ENCODE measurements at places on chromosomes 3 and 15.

DNA sequence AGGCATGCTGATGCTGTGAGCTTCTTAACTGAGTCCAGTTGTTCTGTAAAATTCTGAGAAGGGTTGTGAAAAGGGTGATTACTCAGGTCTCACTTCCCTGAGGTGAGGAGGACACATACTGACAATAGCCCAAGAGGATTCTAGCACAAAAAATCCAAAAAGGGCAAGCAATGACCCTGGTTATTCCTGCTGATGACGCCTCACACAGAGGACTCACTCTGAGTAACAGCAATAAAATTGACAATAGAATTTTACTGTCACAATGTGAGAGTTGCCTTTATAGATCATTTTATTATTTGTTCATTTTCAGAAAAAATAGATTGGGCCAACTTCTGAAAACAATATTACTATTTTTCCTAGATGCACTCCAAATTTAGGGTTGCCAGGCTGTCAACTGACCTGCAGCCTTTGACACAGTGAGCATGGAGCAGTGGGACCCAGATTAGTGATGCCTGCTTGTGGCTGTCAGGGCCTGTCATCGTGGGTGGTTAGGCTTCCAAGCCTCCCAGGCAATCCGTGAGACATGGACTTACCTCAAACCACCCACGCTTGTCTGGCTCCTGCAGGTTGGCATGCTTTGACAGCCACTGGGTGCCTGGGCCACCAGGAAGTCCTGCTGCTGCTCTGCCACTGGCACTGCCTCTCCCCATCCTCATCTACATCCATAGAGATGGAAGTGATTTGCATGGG, 396.0 kb upstream of the THBS1 start:
- no peak for DNase-seq

DNA sequence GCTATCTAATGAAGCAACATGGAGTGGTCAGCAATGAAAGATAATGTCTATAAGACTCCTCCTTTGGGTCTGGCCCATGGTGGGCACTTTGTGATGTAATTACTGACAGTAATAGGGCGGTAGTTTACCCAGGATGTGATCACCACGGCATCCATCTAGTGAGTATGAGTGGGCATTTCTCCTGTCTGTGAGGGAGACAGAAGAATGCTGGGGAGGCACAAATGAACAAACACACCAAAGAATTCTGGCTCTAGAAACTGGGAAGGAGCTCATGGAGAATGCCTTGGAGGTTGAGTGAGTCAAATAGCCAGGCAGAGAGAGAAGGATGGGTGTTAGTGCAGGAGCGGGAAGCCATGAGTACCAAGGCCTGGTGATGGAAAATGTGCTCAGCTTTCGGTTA, 217.5 kb downstream of the WNT5A start:
- DNase-seq: no peak

GRCh38 chr15:35746121-35746520, 200.2 kb upstream of the DPH6 start:
- no peak for DNase-seq

DNA sequence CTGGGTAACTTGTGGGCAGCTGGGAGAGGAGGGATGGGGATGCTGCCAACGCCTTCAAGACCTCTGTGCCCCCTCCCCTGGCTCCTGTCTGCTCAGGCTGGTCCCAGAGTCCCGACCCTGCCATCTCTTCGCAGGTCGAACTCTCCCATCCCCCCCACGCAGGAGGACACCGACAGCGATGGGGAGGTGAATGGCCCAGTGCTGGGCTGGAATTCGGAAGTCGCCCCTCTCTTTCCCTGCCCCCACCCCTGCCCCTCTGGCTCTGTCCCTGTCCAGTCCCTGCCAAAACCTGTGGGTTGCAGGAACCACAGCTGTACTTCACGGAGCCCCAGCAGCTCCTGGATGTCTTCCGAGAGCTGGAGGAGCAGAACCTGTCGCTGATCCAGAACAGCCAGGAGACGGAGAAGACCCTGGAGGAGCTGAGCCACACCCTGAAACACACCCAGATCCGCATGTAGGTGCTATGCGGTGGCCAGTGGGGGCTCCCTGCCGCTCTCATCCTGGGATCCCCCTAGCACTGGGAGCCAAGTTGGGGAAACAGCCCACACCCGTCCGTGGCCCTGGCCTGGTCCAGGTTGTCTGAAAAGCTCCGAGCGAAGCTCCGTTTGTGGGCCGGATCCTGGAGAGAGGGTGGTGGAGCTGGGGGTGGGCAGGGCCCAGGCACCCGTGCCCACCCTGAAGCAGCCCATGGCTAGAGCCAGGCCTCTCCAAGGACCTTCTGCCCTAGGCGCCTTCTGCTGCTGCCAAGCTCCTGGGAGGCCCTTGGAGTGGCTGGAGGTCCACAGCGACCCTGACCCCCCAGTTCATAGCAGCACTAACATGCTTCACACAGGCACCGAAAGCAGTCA, 28.7 kb downstream of the CFAP100 start:
- no peak for DNase-seq

- DNase-seq: no peak
Observed at GRCh38 chr3:128051459-128051836, 789 bp upstream of the SEC61A1 start.

GRCh38 chr3:150787741-150788370, 24.9 kb upstream of the SIAH2 start:
- DNase-seq: peak; percentile 87

GRCh38 chr3:42712344-42712648, 9.7 kb upstream of the HHATL start:
- DNase-seq: no peak

DNA sequence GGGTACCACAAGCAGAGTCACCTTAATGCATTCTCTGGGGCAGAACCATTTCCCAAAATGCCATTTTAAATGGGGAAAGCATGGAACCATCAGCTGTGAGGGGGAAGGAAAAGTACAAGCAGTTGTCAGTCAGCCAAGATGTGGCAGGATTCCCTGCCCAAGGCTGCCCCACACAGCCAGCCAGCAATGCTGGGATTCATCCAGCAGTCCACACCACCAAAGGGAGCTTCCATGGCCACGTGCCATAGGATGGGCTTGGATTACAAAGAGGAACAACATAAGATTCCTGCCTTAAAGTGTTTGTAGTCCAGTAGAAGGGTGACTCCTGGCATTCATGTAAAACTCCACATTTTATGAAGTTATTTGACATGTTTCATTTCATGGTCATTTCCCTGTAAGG, 233.3 kb downstream of the SHOX2 start:
- DNase-seq: peak; percentile 60

- DNase-seq: no peak
Observed at GRCh38 chr15:73375755-73376305, 7.1 kb upstream of the HCN4 start.

DNA sequence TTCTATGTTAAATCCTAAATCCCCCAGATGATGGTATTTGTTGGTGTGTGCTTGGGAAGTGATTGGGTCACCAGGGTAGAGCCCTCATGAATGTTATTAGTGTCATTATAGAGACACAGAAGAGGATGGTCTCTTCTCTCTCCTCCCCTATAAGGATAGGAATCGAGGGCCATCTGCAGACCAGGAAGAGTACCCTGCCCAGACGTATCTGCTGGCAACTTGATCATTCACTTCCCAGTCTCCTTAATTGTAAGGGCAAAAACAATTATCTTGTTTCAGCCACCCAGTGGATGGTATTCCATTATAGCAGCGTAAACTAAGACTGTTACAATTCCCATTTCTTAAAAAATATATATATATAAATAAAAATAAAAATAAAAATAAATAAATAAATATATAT, 892.2 kb downstream of the SI start:
- no peak for DNase-seq

GRCh38 chr3:13020159-13020750, 53.0 kb downstream of the IQSEC1 start:
- no peak for DNase-seq

DNA sequence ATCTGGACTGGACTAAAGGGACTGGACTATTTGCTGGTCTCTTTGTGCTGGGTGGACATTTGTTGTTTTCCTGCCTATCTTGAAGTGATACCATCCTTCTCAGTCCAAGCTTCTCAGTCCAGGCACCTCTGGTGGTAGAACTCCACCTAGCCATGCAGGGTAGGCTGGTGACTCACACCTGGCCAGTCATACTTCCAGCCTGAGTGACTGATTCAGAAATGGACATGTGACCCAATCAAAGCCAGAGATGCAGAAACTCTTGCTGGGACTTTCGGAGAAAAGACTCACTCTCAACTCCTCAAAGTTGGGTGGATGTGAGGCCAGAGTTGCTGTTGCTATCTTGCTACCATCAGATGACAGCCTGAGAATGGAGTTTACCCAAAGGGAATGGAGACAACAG, 5.6 kb upstream of the ASB14 start:
- no peak for DNase-seq

GRCh38 chr3:148751461-148751860, 53.8 kb downstream of the AGTR1 start:
- DNase-seq: no peak

DNA sequence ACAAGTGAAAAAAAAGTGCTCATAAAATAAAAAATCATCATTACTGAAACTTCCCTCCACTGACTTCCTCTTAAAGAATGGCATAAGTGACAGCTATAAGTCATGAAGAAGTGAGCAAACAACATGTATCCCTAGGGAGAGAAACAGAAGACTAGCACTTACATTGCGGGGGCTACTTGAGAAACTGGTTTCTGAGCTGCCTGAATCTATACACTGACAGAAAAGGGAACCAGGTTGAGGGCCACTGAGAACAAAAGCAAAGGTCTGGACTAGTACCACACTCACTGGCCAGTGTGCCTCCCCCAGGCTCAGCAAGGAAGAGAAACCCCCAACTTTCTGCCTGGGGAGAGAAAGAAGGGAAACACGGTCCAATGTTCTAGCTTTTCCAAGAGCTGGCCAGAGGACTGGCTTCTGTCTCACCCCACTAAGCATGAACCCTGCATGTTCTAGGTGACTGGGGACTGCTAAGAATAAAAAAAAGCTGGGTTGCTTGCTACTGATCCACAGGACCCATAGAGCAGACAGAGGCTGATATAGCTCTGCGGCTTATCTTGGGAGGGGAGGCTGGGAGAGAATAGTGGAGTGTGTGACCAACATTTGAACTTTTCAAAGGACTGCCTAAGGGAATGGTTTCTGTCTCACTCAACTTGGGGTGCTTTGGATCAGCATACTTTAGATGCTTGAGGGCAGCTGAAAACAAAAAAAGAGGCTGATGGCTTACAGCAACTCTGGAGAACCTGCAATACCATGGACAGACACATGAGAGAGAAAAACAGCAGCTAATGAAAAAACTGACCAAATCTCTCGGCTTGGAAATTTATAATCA, 8.1 kb downstream of the RAD18 start:
- no peak for DNase-seq

- no peak for DNase-seq
Observed at GRCh38 chr15:81163961-81164800, 30.1 kb downstream of the CFAP161 start.

DNA sequence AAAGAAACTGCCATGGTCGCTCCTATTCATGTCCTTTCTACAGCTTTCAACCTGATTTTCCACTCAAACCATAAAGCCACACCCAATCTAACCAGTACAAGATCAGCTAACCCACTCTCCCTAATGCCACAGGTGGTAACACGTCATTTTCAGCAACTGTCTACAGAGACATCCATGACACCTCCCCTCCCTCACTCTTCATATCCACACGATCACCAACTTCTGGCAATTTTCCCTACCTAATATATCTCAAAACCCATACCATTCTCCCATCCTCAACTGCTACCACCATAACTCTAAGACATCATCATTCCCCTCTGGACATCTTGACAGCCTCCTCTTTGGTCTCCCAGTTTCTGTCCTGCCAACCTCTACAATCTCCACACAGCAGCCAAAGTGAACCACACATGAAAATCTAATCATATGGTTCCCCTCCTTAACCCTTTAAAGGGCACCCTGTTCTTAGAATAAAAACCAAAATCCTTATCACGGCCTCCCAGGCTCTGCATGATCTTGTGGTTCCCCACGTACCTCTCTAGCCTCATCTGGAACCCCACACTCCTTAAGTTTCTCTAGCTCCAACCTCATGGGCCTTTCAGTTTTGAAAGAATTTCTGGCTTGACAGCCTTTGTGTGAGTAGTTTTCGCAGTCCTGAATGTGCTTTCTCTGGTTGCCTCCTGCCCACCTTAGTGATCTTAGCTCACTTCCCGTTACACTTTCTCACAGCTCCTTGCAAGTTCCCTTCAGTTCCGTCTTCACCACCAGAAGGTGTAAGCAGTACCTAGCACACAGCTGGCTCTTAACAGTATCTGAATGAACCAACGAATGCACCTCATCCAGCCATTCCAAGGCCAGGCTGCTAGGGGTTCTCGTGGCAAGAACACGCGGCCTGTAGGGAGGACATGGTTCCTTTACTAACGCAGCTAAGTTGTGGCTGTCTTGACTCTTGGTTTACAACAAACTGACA, 33.4 kb downstream of the SPINK8 start:
- no peak for DNase-seq

DNA sequence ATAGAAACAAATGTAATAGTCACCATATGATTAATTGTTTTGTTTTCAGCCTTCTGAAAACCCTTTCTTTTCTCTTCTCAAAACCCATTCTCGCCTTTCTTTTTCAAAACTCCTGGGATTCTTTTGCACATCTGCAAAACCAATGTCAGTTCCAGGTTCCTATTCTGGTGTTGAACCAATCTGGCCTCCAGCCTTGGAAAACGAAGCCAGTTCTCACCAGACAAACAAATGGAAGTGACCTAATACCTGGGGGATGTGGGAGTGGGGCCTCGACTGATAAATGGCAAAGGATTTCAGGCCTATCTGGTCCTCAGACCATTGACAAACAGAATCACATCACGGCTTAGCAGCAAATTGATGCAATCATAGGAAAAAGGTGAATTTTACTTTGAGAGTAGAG, 73.0 kb downstream of the COL8A1 start:
- DNase-seq: no peak

GRCh38 chr3:52787672-52788625, 6.6 kb upstream of the ITIH3 start:
- no peak for DNase-seq

DNA sequence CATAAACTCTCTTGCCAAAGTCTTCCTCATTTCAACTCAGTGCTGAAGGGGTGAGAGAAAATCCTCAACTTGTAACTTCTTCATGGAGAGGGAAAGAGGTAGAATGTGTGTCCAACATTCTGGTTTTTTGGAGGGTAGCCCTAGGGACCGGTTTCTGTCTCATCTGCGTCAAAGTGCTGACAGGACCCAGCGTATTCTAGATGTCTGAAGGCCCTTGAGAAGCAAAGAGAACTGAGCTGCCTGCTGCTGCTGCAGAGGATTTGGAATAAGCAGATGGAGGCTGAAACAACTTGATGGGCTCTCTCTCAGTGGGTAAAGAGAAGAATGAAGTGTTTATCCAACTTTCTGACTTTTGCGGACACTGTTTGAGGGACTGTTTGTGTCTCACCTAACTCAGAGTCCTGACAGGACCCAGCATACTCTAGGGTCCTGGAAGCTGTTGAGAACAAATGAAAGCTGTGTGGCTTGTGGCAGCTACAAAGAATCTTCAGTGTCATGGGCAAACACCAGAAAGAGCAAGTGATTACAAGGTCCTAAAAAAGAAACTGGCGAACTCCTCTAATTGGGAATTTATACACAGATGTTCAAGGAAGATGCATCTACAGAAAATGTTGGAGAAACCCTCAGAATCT, 174.4 kb downstream of the SI start:
- no peak for DNase-seq

DNA sequence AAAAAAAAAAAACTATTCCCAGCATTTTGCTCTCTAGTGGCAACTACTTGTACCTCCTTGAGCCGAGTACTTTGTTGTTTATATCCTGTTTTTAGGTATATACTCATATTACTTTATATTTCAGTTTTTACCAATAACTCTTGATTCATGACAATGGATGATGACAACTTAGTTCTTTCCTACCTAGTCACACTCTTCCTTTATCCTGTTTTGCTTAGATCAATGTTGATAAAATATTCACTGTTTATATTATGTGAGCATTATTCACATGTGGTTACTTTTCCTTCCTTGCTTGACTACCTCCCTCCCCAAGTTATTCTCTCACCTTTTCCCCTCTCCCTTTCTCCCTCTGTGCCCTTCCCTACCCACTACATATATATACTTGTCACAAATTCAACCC, 53.7 kb downstream of the NKIRAS1 start:
- DNase-seq: no peak

Measured in right cardiac atrium (tissue), 5 donors.